ENCODE measurements at places on chromosomes 6 and 20. TPM values are rescaled to one million over a fixed set of nuclear protein-coding genes. Genes with fewer than 3 reads are reported as not detected.
A peak's percentile ranks its signal among the peaks of the same experiment; 100 is the strongest.

LY6G6D gene
- not detected for total RNA-seq

MUC21 gene
- not detected for total RNA-seq

KCNQ2 gene
- total RNA-seq: 4.2 TPM

SNX5 gene
- total RNA-seq: 69.0 TPM

SPATA25 gene
- total RNA-seq: 4.3 TPM

TDRD6 gene
- total RNA-seq: 1.8 TPM

RPS6KA2 gene
- 30.3 TPM for total RNA-seq

BTNL2 gene
- not detected for total RNA-seq

TCF15 gene
- total RNA-seq: 0.66 TPM

SPAG4 gene
- 10.5 TPM for total RNA-seq

DNA sequence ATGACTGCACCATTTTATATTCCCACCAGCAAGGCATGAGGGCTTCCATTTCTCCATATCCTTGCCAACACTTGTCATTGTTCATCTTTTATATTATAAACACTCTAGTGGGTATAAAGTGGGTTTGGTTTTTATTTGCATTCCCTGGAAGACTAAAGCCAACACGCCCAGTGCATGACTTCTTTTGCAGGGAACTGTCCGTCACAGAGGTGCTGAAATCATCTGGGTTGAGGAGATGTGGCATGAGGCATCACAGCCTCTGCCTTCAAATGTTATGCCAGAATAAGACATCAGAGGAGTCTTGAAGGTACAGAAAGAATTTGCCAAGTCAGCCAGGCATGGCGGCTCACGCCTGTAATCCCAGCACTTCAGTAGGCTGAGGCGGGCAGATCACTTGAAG, 29.9 kb upstream of the FAM210B start:
- no peaks in the 10 kb centered on the region for H3K4me1 ChIP-seq
- H3K27ac ChIP-seq: no peak overlapping the region
- H3K27me3 ChIP-seq: no peaks in the 10 kb centered on the region

GRCh38 chr6:2748183-2748582, 2.5 kb downstream of the MYLK4 start:
- H3K4me3 ChIP-seq: no peak overlapping the region
- no peaks in the 10 kb centered on the region for H3K27me3 ChIP-seq
- no peak overlapping the region for H3K27ac ChIP-seq

DNA sequence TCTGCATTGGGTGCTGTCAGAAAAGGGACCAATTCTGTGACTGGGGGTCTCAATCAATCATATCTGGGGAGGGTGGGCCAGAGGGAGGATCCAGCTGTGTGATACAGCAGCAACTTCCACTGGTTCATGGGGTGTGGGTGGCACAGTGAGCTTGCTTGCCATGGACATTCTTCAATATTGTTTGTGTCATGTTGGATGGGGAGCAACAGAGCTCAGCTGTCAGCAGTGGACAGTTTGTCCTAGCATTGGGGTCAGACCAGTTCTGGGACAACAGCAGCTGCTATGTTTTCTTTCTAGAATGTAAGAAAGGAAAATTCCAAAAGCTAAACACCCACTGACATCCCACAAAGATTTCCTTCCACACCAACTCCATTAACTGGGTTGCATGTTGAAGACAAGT, 221.9 kb upstream of the CDH4 start:
- H3K4me3 ChIP-seq: no peak overlapping the region
- DNase-seq: no peak
- no peak overlapping the region for H3K27ac ChIP-seq
- no peaks in the 10 kb centered on the region for H3K27me3 ChIP-seq

- H3K4me1 ChIP-seq: no peaks in the 10 kb centered on the region
- H3K36me3 ChIP-seq: no peaks in the 10 kb centered on the region
- no peak overlapping the region for H3K4me3 ChIP-seq
These were observed 37.4 kb upstream of the TBXT start for GRCh38 chr6:166204852-166205650.

DNA sequence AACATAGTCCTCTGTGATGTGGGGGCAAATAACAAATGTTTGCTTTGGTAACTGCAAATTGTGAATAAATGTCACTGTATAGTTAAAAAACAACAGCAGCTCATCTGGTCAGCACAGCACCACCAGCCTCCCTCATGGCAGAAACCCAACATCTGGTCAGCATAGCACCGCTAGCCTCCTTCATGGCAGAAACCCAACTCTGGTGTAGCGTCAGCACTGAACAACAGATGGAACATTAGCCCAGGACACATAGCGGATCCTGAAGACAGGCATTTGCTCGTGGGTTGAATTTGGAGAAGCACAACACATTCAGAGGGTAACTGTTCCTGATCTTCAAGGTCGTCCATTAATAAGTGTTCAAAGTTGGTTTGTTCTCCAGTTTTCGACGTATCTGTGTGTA, 265.9 kb downstream of the DLL1 start:
- no peak overlapping the region for H3K27ac ChIP-seq
- peak; percentile 94 for DNase-seq
- no peak overlapping the region for H3K4me3 ChIP-seq
- H3K27me3 ChIP-seq: no peaks in the 10 kb centered on the region
- H3K36me3 ChIP-seq: no peaks in the 10 kb centered on the region

DNA sequence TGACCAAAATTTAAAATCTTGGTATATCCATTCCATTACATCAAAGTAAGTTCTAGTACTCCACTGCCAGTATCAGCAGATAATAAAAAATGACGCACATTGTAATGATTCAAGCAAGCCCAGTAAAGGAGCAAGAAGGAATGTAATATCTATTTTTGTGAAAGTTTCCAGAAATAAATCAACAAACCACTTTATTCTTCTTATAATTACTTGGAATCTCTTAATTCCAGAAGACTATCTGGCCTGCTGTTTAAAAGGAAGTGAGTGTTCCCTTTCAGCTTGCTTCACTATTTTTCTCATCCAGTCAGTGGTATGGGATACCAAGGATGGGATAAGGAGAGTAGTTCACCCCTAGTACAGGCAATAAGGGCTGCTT, 42.2 kb upstream of the DSE start:
- H3K36me3 ChIP-seq: no peaks in the 10 kb centered on the region
- no peaks in the 10 kb centered on the region for H3K27me3 ChIP-seq
- H3K4me1 ChIP-seq: no peaks in the 10 kb centered on the region
- H3K27ac ChIP-seq: no peak overlapping the region
- no peak for DNase-seq

- no peaks in the 10 kb centered on the region for H3K4me1 ChIP-seq
- no peaks in the 10 kb centered on the region for H3K27me3 ChIP-seq
- H3K36me3 ChIP-seq: peaks cover 53% of the 10 kb centered on the region
- H3K27ac ChIP-seq: no peak overlapping the region
- no peak for DNase-seq
These were observed 48.8 kb upstream of the KIF25 start for GRCh38 chr6:167948716-167949115.

- no peaks in the 10 kb centered on the region for H3K27me3 ChIP-seq
- no peak overlapping the region for H3K27ac ChIP-seq
- no peaks in the 10 kb centered on the region for H3K4me1 ChIP-seq
- H3K4me3 ChIP-seq: no peak overlapping the region
- H3K36me3 ChIP-seq: no peaks in the 10 kb centered on the region
These were observed 71.2 kb upstream of the PLCB4 start for GRCh38 chr20:8997701-8998117.

DNA sequence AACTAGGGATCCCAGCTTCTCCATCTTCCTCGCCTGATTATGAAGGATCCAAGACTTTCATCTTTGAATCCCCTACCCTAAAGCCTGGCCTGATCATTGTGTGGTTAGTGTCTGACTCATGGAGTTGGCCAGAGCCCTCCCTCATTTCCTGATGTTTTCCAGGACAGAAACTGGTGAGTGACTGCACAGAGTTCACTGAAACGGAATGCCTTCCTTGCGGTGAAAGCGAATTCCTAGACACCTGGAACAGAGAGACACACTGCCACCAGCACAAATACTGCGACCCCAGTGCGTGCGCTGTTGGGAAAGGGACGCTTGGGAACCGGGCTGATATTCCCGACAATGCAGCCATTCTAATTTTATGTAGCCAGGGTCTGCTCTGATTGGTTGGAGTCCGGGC, 4.0 kb downstream of the CD40 start:
- H3K36me3 ChIP-seq: no peaks in the 10 kb centered on the region
- no peak overlapping the region for H3K4me3 ChIP-seq
- no peak overlapping the region for H3K27ac ChIP-seq
- H3K4me1 ChIP-seq: peaks cover 29% of the 10 kb centered on the region

GRCh38 chr6:122871079-122871478, 82.0 kb downstream of the SMPDL3A start:
- H3K4me1 ChIP-seq: no peaks in the 10 kb centered on the region
- no peak for DNase-seq
- no peaks in the 10 kb centered on the region for H3K36me3 ChIP-seq
- no peak overlapping the region for H3K4me3 ChIP-seq

- peak; percentile 96 for DNase-seq
- peak overlapping the region; percentile 64 for H3K4me3 ChIP-seq
- H3K4me1 ChIP-seq: peaks cover 51% of the 10 kb centered on the region
These were observed 2.1 kb downstream of the SOX12 start for GRCh38 chr20:327186-328026.

GRCh38 chr20:48717680-48718223, 110.0 kb downstream of the PREX1 start:
- H3K27ac ChIP-seq: no peak overlapping the region
- H3K36me3 ChIP-seq: no peaks in the 10 kb centered on the region
- H3K27me3 ChIP-seq: no peaks in the 10 kb centered on the region
- no peak for DNase-seq
- no peak overlapping the region for H3K4me3 ChIP-seq

GRCh38 chr20:36154700-36155628, at the start of gene EPB41L1:
TSS of gene EPB41L1 (plus strand) at chr20:36154740. CDS start at chr20:36173778, 19,038 bp downstream.
- H3K4me1 ChIP-seq: peaks cover 33% of the 10 kb centered on the region
- no peaks in the 10 kb centered on the region for H3K27me3 ChIP-seq
- H3K36me3 ChIP-seq: no peaks in the 10 kb centered on the region
- peak within 1 kb of the TSS; percentile 82 for H3K27ac ChIP-seq
- peak within 1 kb of the TSS; percentile 72 for H3K4me3 ChIP-seq

GRCh38 chr6:125165776-125166175, 12.2 kb downstream of the TPD52L1 start:
- no peaks in the 10 kb centered on the region for H3K36me3 ChIP-seq
- H3K27me3 ChIP-seq: no peaks in the 10 kb centered on the region
- no peak overlapping the region for H3K27ac ChIP-seq
- H3K4me3 ChIP-seq: no peak overlapping the region

GRCh38 chr6:31547727-31548543, 527 bp downstream of the NFKBIL1 start:
- no peak for DNase-seq
- H3K4me3 ChIP-seq: peak overlapping the region; percentile 49
- no peaks in the 10 kb centered on the region for H3K27me3 ChIP-seq
- peak overlapping the region; percentile 86 for H3K27ac ChIP-seq

DNA sequence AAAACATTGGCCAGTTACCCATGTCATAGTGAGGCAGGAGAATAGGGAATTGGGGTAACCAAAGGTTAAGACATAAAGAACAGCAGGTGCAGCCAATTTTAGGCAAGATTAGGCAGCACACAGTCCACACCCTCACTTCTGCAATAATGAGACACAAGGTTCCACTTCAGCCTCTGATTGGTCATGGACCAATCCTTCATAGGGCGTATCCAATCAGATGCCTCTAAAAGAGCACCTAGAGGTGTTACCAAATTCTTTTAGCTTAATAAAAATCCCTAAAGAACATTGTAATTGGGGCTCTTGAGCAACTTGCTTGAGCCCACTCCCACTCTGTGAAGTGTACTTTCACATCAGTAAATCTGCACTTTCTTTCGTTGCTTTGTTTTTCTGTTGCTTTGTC, 302.4 kb downstream of the PREX1 start:
- no peaks in the 10 kb centered on the region for H3K36me3 ChIP-seq
- H3K27me3 ChIP-seq: no peaks in the 10 kb centered on the region
- no peak for DNase-seq
- H3K4me1 ChIP-seq: no peaks in the 10 kb centered on the region
- H3K27ac ChIP-seq: no peak overlapping the region
- no peak overlapping the region for H3K4me3 ChIP-seq

DNA sequence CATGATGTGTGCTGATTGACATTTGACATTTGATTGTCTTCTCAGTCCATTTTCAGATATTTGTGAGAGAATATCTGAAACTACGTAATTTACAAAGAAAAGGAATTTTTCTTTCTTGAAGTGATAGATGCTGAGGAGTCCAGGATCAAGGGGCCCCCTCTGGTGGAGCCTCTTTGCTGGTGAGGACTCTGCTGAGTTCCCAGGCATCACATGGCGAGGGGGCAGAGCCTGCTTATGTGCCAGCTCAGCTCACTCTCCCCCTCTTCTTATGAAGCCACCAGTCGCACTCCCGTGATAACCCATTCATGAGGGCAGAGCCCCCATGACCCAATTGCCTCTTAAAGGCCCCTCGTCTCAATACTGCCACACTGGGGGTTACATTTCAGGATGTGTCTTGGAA, 91.3 kb downstream of the RPP40 start:
- no peaks in the 10 kb centered on the region for H3K27me3 ChIP-seq
- no peak for DNase-seq
- H3K27ac ChIP-seq: no peak overlapping the region
- no peaks in the 10 kb centered on the region for H3K4me1 ChIP-seq
- H3K4me3 ChIP-seq: no peak overlapping the region
- no peaks in the 10 kb centered on the region for H3K36me3 ChIP-seq

DNA sequence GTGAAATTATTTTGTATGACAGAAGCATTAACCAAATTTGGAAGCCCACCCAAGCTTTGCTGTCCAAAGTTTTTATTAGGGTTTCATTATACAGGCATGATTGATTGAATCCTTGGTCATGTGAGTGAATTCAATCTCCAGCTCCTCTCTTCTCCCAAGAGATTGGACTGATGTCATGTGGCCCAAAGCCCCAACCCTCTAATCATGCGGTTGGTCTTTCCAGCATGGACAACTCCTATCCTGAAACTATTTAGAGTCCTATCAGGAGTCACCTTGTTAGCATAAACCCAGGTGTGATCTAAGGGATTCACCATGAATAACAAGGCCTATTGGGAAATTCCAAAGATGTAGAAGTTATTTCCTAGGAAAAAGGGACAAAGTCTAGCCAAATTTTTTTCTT, 10.6 kb downstream of the POLR3F start:
- H3K27me3 ChIP-seq: no peaks in the 10 kb centered on the region
- no peak for DNase-seq
- H3K27ac ChIP-seq: no peak overlapping the region

GRCh38 chr6:139204978-139205377, 70.1 kb downstream of the HECA start:
- no peaks in the 10 kb centered on the region for H3K27me3 ChIP-seq
- H3K36me3 ChIP-seq: no peaks in the 10 kb centered on the region
- DNase-seq: no peak
- no peak overlapping the region for H3K27ac ChIP-seq
- H3K4me1 ChIP-seq: no peaks in the 10 kb centered on the region

DNA sequence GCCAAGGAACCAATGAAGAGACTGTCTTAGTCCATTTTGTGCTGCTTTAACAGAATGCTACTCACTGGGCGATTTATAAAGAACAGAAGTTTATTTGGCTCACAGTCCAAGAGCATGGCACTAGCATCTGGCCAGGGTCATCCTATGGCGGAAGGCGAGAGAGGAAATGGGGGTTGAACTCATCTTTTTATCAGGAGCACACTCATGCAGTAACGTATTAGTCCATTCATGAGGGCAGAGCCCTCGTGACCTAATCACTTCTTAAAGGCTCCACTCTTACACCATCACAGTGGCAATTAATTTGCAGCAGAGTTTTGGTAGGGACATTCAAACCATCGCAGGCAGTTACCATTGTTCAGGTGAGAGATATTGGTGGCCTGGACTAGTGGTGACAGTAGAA, 8.5 kb downstream of the ARFGEF2 start:
- H3K4me3 ChIP-seq: no peak overlapping the region
- no peaks in the 10 kb centered on the region for H3K36me3 ChIP-seq
- peak overlapping the region; percentile 81 for H3K27ac ChIP-seq
- peaks cover 40% of the 10 kb centered on the region for H3K4me1 ChIP-seq
- DNase-seq: no peak

Data from sigmoid colon (tissue), 7 donors.